ENCODE measurements at places on chromosomes 7 and 10. TPM values are rescaled to one million over a fixed set of nuclear protein-coding genes. Genes with fewer than 3 reads are reported as not detected.

Gene TUBAL3
- 0.05 TPM for polyA plus RNA-seq

Gene KLF14
- polyA plus RNA-seq: 0.02 TPM

Gene CRTAC1
- 1.2 TPM for polyA plus RNA-seq

Gene OGDHL
- 23.2 TPM for polyA plus RNA-seq

Gene LRIT2
- not detected for polyA plus RNA-seq

Gene PHF14
- 17.9 TPM for polyA plus RNA-seq

Gene TMEM140
- polyA plus RNA-seq: not detected

Gene VPS26A
- 3.9 TPM for polyA plus RNA-seq

Gene HOXA2
- polyA plus RNA-seq: not detected

Gene EBLN1
- polyA plus RNA-seq: not detected

Gene UNCX
- polyA plus RNA-seq: 0.03 TPM

Gene AOAH
- polyA plus RNA-seq: 0.08 TPM

Gene ANKRD1
- polyA plus RNA-seq: 0.03 TPM

Gene PLEKHA8
- 10.7 TPM for polyA plus RNA-seq

Data from H1 (cell line).